ENCODE measurements at places on chromosomes 4 and X.

DNA sequence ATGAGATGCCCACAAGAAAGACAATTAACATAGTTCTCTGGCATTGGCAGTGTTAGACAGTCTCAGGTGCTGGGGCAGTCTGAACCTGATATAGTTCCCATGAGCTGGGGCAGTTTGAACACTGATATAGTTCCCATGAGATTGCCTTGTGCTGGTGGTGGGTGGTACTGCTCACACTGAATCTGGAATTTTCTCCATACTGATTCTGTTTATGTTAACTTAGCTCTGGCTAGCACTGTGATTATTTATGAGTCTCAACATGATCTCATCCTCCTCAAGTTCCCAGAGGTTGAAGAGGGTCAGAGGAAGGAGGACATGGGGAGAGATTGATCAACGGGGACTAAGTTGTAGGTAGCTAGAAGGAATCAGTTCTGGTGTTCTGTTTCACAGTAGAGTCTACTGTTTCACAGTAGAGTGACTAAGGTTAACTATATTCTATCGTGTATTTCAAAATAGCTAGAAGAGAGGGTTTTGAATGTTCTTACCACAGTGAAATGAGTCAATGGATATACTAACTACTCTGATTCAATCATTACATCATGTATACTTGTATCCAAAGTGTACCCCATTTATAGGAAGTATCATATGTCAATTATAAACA is 379.9 kb downstream of the ADAM29 start:
- no peak for DNase-seq

- no peak for DNase-seq
Measured at GRCh38 chr4:7365462-7366179, 69.1 kb downstream of the PSAPL1 start.

GRCh38 chr4:78691971-78692821 is 84.0 kb upstream of the BMP2K start:
- no peak for DNase-seq

DNA sequence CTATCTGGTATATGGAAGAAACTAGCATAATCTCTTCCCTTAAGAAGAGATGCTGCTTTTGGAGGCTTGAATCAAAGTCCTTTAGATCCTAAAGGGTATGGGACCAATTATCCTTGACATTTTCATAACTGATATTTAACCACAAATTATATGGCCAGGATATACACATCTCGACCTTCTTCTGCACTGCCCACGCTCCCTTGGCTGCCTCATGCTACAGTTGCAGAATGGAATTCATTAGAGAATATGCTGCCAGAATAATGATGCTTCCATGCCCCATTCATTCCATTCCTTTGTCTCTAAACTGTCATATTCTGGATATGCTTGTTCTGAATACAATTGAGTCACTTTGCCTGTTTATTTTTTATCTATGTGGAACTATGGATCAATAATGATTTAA is 157.1 kb upstream of the PACRGL start:
- DNase-seq: no peak

- DNase-seq: no peak
Measured at GRCh38 chrX:5632061-5632614, 596.5 kb downstream of the NLGN4X start.

DNA sequence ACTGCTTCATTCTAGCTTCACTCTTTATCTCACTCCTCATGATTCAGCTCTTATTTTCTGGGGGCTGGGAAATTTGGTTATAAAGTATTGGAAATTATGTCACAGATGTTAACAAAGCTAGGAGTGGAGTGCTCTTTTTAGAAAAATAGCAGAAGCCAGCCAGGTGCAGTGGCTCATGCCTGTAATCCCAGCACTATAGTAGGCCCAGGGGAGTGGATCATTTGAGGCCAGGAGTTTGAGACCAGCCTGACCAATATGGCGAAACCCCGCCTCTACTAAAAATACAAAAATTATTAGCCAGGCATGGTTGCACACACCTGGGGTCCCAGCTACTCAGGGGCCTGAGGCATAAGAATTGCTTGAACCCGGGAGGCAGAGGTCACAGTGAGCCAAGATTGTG is 97.2 kb upstream of the GUCY1A1 start:
- no peak for DNase-seq

DNA sequence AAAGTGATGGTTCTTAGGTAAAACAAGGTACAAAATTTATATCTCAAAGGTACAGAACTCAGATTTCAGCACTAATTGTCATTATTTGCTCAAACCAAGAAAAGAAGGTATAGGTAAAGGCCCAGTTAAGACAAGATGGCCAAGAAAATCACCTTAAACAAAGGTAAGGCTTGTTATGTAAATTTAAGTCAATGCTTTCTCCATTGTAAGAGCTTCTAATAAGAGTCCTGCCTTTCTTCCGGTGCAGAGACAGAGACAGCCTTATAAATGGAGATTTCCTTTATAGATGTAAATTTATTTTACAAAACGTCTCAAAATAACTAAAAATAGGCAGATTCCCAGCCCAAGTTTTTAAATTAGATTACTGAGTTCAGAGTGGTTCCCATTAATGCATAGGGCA is 89.9 kb downstream of the EDA start:
- no peak for DNase-seq

All from stimulated activated CD4-positive, alpha-beta T cell treated with anti-CD3 and anti-CD28 coated beads, Interleukin-1b, Interleukin-23, amount 100 ng/mL, for 1 hour (primary cell).